ENCODE measurements at places on chromosomes 7 and 10.

DNA sequence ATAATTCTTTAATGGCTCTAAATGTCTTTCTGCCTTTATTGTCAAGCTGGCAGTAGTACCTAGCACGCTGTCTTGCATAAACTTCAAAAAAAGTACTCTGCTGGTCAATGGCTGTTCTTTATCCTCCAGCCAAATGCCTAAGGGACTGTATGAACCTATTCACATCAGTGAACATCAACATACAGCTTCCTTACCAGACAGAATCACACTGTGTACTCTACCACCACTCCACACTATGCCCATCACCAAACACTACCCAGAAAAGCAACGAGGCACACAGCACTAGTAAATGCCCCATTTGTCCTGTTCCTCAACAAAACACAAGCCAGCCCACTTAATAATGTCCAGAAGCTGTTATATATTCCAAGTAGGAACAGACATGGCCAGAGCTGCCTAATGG, 127.5 kb downstream of the SGMS1 start:
- DNase-seq, result no peak

DNA sequence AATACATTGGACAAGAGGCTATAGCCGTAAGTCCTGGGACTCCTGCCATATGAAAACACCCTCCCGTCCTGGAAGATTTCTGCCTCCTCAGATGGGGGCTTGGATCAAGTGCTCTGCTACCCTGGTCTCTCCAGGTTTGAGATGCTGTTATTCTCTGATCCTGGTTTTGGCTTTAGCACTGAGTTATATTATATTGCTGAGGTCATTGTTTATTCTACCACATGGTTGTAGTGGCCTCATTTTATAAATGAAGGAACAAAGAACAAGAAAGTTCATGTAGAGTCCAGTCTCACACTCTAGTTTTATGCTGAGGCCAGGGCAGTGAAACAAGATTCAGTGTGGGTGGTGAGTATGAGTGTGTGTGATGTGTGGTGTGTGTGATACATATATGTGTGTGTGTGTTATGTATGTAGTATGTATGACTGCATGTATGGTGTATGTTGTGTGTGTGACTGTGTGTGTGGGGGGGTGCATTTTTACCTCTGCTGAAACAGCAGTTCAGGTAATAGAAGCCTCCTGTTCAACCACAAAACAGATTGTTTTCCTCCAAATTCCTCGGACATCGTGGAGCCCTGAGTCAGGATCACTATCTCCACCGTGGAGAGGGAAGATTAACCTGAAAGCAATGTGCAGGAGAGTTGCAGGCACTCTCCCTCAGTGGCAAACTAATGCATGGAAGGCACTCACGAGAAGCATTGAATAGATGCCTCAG, 80.7 kb downstream of the C7orf25 start:
- peak; percentile 12 for DNase-seq

DNA sequence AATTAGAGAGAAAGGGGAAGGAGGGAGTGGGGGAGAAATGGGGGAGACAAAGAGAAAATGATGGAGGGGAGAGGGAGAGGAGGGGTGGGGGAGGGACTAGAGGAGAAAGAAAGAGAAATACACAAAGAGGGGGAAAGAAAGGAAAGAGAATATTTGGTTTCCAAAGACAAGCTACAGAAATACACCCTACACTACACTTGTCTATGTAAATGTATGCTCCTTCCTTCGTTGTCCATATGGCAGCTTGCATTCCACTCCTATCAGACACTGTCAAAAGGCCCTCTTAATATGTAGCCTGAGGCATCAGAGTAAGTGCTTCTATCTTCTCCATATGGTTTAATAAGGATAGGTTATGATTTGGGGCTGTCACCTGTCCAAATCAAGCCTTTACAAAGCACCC, 92.8 kb upstream of the FEZF1 start:
- no peak for DNase-seq

- no peak for DNase-seq
Measured at GRCh38 chr10:124721330-124722045, 22.7 kb downstream of the FAM53B start.

DNA sequence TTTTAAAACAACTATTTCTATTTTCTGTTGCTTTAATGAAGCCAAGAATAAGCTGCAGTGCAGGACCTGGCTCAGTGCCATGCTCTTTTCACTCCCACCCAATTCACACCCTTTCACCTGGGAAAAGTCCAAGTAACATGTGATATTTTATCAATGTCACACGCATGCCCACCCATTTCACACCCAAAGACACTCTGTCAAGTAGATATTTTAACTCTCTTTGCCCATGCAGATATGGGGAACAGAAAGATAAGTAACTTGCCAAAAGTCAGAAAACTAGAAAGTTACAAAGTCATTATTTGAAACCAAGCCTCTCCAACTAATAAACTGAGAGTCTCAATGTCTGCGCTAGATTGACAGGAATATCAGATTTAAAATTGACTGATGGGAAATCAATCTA, 706.7 kb upstream of the PHF14 start:
- DNase-seq, result no peak

- peak; percentile 67 for DNase-seq
Measured at GRCh38 chr10:100697070-100697469, 48.3 kb upstream of the PAX2 start.

- DNase-seq, result no peak
Measured at GRCh38 chr10:123552760-123553554, 113.2 kb upstream of the GPR26 start.

GRCh38 chr7:27181795-27182275, 3.2 kb downstream of the HOXA11 start:
- no peak for DNase-seq

GRCh38 chr7:124649397-124650014, 116.1 kb downstream of the GPR37 start:
- DNase-seq, result no peak

DNA sequence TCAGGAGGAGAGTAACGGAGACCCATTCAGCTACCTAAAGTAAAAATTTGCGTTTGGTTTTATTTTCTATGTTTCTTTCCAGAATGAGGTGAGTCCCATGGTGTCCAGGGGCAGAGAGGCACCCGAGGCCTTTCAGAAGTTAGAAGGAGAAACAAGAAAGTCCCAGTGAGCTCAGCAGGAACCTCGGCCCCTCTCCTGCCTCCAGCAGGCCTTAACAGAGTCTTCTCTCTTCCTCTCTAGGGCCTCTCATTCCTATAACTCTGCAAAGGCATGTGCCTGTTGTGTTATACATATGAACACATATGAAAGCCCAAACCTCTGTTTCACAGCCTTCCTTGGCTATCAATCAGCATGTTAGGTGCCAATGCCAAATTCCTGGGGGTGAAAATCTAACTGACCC, 20.8 kb upstream of the IKZF1 start:
- DNase-seq, result no peak

DNA sequence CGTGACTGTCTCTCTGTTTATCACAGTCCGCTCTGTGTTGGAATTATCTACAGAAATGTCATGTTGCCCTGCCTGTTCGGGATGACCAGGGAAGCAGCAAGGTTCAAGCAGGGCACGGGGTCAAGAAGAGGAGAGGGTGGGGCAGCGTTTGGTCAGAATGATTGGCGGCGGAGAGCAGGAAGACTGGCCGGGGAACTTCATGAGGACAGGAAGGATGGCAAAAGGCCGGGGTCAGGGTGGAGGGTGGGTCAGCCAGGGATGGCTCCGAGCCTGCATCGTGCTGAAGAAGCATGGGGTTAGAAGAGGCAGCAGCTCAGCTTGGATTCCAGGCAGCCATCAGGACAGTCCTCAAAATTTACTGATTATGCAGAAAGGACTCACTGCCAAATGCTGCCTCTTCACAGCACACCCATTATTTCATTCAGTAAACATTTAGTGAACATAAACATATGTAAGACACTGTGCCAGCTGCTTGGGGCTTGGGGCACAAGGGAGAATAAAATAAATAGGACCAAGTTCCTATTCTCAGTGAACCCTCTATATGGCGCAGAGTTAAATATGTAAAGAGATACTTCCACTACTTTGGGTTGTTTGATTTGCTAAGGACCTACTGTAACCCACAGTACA, 42.8 kb downstream of the WNT2 start:
- DNase-seq, result no peak

- DNase-seq, result no peak
Measured at GRCh38 chr7:141568227-141568626, 17.0 kb downstream of the AGK start.

GRCh38 chr7:142960955-142961512, 1.1 kb downstream of the KEL start:
- DNase-seq, result no peak

GRCh38 chr10:7102084-7102483, 308.8 kb downstream of the SFMBT2 start:
- DNase-seq, result no peak

- peak; percentile 98 for DNase-seq
Measured at GRCh38 chr7:94374231-94374630, 20.5 kb upstream of the COL1A2 start.

DNA sequence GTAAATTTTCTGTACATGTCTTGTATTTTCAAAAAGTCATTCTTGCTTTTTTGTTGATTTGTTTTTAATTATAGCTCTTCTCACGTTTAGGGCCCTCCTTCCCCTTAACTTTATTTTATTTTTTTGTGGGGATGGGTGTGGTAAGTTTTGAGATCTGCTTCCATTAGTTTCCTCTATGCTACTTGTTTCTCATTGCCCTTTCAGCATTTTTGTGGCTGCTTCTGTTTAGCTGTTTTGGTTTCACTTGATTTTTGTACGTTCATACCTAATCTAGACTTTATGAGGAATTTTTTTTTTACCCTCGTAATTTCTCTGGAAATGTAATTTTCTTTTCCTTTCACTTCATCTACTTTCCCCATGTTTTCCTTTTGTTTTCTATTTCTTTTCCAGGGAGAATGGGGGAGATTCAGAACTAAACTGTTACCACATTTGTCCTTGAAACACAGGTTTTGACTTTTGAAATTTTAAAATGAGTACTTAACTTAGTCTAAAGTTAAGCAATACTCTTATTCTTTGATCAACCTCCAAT, 80.8 kb downstream of the ATRNL1 start:
- DNase-seq, result no peak

DNA sequence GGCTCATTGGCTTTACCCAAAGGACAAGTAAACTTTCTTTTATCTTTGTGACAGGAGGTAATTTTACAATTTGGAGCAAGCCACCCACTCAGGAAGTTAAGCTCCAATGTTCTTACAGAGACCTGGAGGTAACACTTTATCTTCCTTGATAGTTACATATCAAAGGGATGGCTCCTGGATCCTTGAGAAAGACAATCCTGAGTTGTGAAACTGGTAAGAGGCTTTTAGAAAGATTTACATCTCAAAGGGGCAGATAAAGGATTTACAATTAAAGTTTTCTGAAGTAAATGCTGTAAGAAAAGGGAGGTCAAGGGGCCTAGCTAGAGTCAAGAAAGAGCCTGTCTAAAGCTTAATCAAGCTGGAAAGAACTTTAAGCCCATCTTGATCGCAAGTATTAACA, 124.4 kb upstream of the ZNF804B start:
- DNase-seq, result no peak

DNA sequence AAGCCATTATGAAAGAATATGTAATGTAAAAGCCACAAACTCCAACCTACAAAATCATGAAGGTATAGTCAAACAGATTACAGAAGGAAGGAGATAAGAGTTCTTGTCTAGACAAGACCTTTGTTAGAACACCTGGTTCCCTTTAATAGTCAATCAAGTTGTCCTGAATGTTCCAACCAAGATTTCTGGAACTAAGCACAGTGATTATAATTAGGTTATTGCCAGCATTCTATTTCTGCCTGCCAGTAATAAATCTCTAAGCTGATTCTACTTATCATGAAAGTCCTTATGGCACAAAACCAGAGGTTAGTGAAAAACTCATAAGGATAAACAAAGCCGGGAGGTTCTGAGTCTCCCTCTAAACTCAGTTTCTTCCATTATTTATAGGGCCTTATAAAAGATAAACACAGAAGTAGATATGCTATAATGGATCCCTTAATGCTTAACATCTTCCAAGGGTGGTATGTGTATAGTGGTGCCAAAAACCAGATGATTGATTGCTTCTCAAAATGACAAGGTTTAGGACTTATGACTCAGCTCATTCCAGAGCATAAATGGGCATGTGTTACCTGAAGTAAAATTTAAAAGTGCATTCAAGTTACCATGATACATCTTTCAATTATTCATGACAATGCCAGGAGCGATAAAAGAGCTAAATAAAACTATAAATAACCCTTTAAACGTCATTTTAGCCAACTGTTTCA, 237.2 kb downstream of the CSTF2T start:
- peak; percentile 62 for DNase-seq

- peak; percentile 98 for DNase-seq
Measured at GRCh38 chr10:4246881-4247358, 461.9 kb upstream of the KLF6 start.

All from fibroblast of upper back skin (primary cell).